Activated naive CD4-positive, alpha-beta T cell treated with anti-CD3 and anti-CD28 coated beads, Interleukin-2, amount 10 ng/mL, durations not matched to agents 7 days and 5 days (primary cell): ENCODE measurements at places on chromosomes 2 and 18.

DNA sequence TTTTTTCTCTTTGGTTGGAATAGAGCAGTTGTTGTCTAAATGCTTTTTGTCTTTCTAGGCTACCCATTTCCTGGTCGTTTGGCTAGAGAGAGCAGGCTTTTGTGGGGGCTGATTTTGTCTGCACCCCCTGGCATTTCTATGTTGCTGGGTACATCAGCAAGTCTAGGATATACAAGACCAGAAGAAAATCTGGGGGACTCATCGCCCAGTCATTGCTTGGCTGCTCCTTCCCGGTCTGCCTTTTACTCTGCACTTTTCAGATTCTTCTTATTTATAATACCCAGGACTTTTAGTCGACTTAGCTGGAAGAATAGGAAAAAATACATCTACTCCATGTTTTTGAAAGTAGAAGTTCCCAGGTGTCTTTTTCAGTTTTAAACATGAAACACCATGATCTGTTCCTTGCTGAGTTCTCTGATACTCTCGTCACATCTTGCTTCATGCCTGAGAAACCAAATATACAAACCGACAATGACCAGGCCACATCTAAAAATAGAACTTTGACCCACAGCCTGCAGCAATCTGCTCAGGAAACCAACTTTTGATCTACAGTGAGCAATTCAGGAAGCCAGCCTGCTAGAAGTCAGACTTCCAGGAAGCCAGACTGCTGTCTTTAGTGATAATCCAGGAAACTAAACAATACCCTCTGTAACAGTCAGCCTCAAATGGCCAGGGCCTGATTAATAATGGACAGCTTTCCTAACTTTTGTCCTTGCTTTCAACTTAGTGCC is 163.8 kb upstream of the MEX3C start:
- H3K27me3 ChIP-seq = peaks cover 18% of the 10 kb centered on the region
- no peak for DNase-seq
- H3K36me3 ChIP-seq = no peaks in the 10 kb centered on the region
- H3K4me1 ChIP-seq = peaks cover 16% of the 10 kb centered on the region
- H3K4me3 ChIP-seq = no peak overlapping the region

GRCh38 chr2:165274698-165275097 is 35.5 kb downstream of the SCN2A start:
- no peaks in the 10 kb centered on the region for H3K36me3 ChIP-seq
- no peak overlapping the region for H3K4me3 ChIP-seq
- H3K4me1 ChIP-seq = peaks cover 6% of the 10 kb centered on the region
- no peaks in the 10 kb centered on the region for H3K27me3 ChIP-seq
- no peak for DNase-seq

DNA sequence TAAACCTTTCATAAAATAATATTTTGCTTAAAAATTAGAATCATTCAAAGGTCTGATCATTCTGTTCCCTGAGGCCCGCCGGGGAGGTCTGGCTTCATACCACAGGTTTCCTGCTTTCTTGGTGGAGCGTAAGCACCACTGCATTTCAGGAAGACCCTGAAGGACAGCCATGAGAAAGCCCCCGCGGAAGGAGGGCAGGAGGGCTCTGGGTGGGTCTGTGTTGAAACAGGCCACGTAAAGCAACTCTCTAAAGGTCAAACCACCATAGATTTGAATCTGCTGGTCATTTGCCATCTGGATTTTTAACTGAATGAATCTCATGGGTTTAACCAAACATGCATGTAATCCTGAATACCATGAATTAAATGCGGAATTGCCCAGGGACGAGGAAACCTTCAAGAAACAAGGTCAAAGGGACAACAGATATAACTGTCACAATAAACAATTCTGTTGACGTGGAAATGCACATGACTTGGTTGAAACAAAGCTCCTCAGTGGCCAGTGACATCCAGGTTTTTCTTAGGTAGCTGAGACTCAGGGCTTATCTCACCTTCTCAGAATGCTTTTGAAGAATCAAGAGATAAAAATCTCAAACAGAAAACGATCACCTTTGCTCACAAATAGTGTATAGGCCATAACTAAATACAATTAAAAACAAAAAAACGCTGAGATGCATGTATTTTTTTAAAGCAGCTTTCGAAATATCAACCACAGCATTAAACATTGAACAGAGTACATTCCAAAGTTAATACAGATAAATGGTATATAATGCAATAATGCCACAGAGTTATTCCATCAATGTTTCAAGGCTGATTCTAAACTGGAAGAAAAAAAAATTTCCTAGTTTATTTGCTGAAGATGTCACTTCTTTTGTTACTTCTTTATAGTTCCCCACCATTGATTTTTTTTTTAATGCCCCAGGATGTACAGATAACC is 193.2 kb downstream of the BCL2 start:
- H3K4me3 ChIP-seq = no peak overlapping the region
- H3K27me3 ChIP-seq = peaks cover 9% of the 10 kb centered on the region
- peaks cover 14% of the 10 kb centered on the region for H3K4me1 ChIP-seq
- no peak for DNase-seq
- H3K36me3 ChIP-seq = peaks cover 48% of the 10 kb centered on the region

DNA sequence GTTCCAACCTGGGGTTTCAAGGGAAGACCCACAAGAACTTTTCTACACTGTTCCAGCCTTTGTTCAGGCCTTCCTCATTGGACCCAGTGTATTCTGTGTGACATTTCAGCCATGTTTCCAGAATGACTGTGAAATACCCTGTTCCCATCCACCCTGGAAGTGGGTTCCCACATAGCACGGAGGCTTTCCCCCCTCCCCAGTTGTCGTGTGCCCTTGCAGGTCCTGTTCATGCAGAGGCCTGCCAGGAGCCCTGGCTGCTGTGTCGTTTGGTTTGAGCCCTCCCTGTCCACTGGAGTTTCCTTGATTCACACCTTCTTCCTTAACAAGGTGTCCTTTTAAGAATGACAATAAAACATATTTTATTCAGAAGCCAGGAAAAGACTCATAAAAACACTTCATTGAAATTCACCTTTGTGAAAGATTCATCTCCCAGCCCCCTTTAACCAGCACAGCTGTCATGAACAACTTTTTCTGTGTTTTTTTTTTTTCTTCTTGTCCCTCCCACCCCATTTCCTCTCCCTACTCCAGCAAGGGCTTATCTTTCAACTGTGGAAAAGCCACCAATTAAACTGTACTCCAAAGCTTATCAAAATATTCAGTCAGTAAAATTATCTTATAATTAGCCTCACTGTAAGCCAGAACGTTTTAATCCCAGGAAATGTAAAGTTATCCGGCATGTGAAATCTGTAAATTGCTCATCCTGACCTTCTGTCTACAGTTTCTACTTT is 106.4 kb downstream of the ACOXL start:
- H3K4me1 ChIP-seq = peaks cover 3% of the 10 kb centered on the region
- H3K36me3 ChIP-seq = no peaks in the 10 kb centered on the region
- DNase-seq = no peak
- no peak overlapping the region for H3K27ac ChIP-seq
- H3K4me3 ChIP-seq = no peak overlapping the region
- H3K27me3 ChIP-seq = peaks cover 38% of the 10 kb centered on the region

DNA sequence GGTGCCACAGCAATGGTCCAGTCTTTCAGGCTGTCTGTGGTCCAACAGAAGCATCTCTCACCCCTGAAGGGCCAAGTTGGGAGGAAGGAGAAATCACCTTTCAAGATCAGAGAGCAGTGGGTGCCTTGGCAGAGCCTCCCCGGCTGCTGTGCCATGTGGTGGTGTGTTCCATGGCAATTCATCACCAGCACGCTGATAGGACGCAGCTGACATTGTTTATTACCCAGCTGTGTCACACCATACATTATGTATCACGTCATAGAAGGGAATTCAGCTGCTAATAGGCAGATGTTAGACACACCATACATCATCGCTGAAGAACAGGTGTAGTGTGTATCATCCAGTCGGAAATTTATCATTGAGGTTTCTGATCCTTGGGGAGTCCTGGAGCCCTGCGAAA is 29.6 kb upstream of the RPL31 start:
- no peaks in the 10 kb centered on the region for H3K36me3 ChIP-seq
- no peak overlapping the region for H3K4me3 ChIP-seq
- DNase-seq = no peak

GRCh38 chr2:157447031-157447430 is 3.1 kb upstream of the CYTIP start:
- H3K27ac ChIP-seq = peak overlapping the region; percentile 88
- H3K4me1 ChIP-seq = peaks cover 59% of the 10 kb centered on the region
- DNase-seq = no peak
- peaks cover 16% of the 10 kb centered on the region for H3K36me3 ChIP-seq
- H3K4me3 ChIP-seq = peak overlapping the region; percentile 69
- no peaks in the 10 kb centered on the region for H3K27me3 ChIP-seq

GRCh38 chr18:52340406-52341102 is 557 bp downstream of the DCC start:
- no peaks in the 10 kb centered on the region for H3K4me1 ChIP-seq
- no peaks in the 10 kb centered on the region for H3K36me3 ChIP-seq
- H3K4me3 ChIP-seq = no peak overlapping the region
- H3K27me3 ChIP-seq = no peaks in the 10 kb centered on the region
- no peak overlapping the region for H3K27ac ChIP-seq
- no peak for DNase-seq

- DNase-seq = no peak
- peak overlapping the region; percentile 45 for H3K27ac ChIP-seq
- H3K27me3 ChIP-seq = no peaks in the 10 kb centered on the region
Observed at GRCh38 chr18:73891572-73892421, 255.8 kb downstream of the FBXO15 start.

GRCh38 chr2:176876493-176877103 is 336.0 kb upstream of the HNRNPA3 start:
- H3K27ac ChIP-seq = no peak overlapping the region
- no peak for DNase-seq
- no peaks in the 10 kb centered on the region for H3K36me3 ChIP-seq
- H3K27me3 ChIP-seq = peaks cover 3% of the 10 kb centered on the region

- no peak overlapping the region for H3K4me3 ChIP-seq
- no peak overlapping the region for H3K27ac ChIP-seq
- H3K36me3 ChIP-seq = no peaks in the 10 kb centered on the region
- H3K27me3 ChIP-seq = peaks cover 11% of the 10 kb centered on the region
- H3K4me1 ChIP-seq = peaks cover 2% of the 10 kb centered on the region
Observed at GRCh38 chr2:158904627-158905177, 63.7 kb upstream of the TANC1 start.

GRCh38 chr2:2146969-2147900 is 183.8 kb downstream of the MYT1L start:
- no peaks in the 10 kb centered on the region for H3K4me1 ChIP-seq
- H3K36me3 ChIP-seq = no peaks in the 10 kb centered on the region
- H3K4me3 ChIP-seq = no peak overlapping the region
- no peak for DNase-seq
- H3K27ac ChIP-seq = no peak overlapping the region

DNA sequence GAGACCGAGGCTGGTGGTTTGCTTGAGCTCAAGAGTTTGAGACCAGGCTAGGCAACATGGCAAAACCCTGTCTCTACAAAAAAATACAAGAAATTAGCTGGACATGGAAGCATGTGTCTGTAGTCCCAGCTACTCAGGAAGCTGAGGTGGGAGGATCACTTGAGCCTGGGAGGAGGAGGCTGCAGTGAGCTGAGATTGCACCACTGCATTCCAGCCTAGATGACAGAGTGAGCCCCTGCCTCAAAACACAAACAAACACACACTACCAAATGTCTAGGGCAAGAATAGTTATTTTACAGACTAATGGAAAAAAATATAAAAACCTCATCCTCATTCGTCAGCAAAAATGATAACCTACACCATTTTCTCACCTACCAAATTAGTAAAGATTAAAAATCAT is 15.3 kb downstream of the BUB1 start:
- no peak for DNase-seq
- peaks cover 77% of the 10 kb centered on the region for H3K36me3 ChIP-seq
- no peak overlapping the region for H3K4me3 ChIP-seq
- peak overlapping the region; percentile 55 for H3K27ac ChIP-seq
- no peaks in the 10 kb centered on the region for H3K27me3 ChIP-seq
- peaks cover 7% of the 10 kb centered on the region for H3K4me1 ChIP-seq

DNA sequence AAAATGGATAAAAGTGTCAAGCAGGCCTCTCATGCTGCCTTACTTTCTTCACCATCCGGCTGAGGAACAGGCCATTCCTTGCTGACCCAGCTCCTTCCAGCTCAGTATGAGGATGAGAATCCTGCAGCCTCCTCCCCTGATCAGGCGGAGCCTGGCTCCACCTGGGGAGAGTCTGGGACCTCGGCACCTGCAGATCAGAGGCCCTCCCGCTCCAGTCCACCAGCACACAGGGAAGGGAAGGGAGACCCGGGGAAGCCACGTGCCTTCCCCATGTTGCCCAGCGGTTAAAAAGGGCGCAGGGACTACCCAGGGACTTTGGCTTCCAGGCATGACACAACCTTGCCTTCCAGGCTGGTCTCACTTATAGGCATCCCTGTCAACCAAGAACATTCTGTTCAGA is 172.0 kb downstream of the NDUFA10 start:
- no peaks in the 10 kb centered on the region for H3K36me3 ChIP-seq
- H3K4me1 ChIP-seq = no peaks in the 10 kb centered on the region
- no peak overlapping the region for H3K4me3 ChIP-seq

DNA sequence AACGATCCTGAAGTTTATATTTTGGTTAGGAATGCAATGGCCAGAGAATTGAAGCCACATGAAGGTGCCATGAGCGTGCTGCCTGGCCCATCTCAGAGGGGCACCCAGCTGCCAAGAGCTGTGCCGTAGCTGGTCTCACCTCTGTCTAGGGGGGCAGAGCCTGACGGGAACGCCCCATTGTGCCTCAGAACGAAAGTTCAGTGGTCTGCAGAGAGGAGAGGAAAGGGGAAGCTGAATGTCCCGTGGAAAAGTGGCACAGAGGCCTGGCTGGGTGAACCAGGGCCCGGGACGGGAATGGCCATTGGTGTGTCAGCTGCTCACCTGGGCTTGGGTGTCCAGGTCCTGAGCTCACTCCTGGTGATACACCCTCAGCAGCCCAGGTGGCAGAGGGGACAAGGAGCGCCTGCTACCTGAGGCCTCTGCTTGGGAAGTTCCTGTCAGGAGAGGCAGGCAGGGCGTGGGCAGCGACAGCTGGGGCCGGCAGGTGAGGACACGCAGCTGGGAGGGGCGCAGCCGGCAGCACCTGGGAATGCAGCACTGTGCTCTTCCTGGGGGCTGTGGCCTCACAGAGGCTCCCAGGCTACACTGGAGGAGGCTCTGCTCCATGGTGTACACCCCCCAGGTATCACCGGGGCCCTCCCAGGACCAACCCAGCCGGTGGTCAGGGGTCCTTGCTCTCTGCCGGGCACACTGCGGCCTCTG is 67.3 kb downstream of the PARD6G start:
- peaks cover 21% of the 10 kb centered on the region for H3K27me3 ChIP-seq
- no peak overlapping the region for H3K27ac ChIP-seq
- peaks cover 9% of the 10 kb centered on the region for H3K4me1 ChIP-seq

GRCh38 chr18:62621546-62621945 is 93.8 kb upstream of the PHLPP1 start:
- H3K4me3 ChIP-seq = no peak overlapping the region
- no peaks in the 10 kb centered on the region for H3K36me3 ChIP-seq
- H3K27ac ChIP-seq = no peak overlapping the region
- H3K27me3 ChIP-seq = peaks cover 14% of the 10 kb centered on the region
- DNase-seq = no peak
- no peaks in the 10 kb centered on the region for H3K4me1 ChIP-seq
